GM20000 (cell line): ENCODE measurements at places on chromosomes 4 and X.

GRCh38 chr4:118969359-118969758, 80.7 kb downstream of the SYNPO2 start:
- DNase-seq = no peak

DNA sequence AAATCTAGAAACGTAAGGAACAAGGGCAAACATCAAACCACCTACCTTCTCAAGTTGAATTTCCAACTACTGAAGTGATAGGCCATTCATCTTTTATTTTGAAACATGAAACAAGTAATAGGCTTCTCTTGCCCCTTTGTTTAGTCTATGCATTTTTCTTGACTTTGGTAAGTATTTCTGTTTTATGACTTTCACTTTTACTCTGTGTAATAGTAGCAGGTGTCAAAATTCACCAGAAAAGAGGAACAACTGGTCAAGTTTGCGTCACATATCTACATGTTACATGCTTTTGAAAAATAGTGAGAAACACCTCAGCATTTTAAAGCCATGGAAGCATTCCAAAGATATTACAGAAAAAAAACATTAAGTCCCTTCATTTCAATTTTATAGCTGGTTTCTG, 157.1 kb upstream of the FTHL17 start:
- peak; percentile 30 for DNase-seq

- DNase-seq = no peak
These were observed 36.3 kb downstream of the MGARP start for GRCh38 chr4:139243448-139244365.

DNA sequence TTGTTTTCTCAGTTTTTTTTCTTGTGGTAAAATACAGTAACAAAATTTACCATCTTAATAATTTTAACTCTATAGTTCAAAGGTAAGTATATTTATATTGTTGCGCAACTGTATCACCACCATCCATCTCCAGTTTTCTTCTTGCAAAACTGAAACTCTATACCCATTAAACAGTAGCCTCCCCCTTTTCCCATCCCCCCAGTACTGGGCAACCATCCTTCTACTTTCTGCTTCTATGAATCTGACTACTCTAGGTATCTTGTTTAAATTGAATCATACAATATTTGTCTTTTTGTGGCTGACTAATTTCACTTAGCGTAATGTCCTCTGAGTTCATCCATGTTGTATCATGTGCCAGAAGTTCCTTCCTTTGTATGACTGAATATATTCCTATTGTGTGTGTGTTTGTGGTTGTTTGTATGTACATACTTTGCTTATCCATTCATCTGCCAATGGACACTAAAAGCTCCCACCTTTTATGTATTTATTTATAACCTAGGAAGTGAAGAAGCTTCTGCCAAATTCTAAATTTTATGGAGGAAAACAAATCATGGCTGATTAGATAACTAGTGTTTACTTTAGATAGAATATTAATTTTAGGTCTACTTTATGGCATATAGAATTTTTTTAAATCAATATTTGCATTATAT, 10.0 kb downstream of the ABHD18 start:
- DNase-seq = no peak

- DNase-seq = no peak
These were observed 20.6 kb upstream of the MAML3 start for GRCh38 chr4:140174543-140174942.

- DNase-seq = peak; percentile 5
These were observed 152.0 kb upstream of the FTHL17 start for GRCh38 chrX:31223817-31224216.

- DNase-seq = peak; percentile 14
These were observed 12.5 kb downstream of the KLHL15 start for GRCh38 chrX:24014388-24015018.

GRCh38 chrX:49862093-49862492, 17.2 kb upstream of the USP27X start:
- no peak for DNase-seq

GRCh38 chr4:150264595-150265161, 186.4 kb downstream of the DCLK2 start:
- no peak for DNase-seq

DNA sequence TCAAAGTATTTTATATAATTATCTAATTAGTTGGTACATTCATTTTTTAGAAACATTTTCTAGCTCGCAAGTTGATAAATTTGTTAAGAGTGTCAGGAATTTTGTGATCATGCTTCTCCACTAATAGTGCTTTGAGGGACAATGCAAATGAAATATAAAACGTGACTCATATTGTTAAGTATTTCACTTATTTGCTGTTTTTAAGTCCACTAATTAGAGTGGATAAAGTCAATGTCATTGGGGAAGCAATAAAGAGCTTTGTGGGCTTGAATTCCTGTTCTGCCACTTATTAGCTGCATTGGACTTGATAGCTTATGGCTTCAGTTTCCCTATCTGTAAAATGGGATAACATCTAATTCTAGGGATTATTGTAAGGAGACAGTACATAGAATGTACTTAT, 26.5 kb upstream of the ANAPC4 start:
- no peak for DNase-seq

GRCh38 chr4:113003841-113004240, 45.6 kb upstream of the ANK2 start:
- DNase-seq = no peak

DNA sequence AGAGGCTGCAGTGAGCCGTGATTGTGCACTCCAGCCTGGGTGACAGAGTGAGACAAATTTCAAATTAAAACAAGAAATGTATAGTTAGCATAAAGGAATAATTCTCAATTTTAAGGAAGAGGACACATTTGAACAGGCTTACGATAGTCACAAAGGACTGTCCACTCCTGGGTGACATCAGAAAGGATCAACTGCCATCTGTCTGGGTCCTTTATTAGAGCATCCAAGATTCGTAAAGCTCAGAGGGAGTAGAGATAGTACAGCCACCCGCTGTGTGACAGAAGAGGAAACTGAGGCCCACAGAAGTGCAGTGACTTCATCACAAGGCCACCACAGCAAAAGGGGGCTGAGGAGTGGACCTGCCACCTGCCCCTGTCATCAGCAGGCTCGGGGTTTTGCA, 149.3 kb upstream of the RBPJ start:
- no peak for DNase-seq

- peak; percentile 9 for DNase-seq
These were observed 305.9 kb downstream of the IDS start for GRCh38 chrX:149198980-149199732.

DNA sequence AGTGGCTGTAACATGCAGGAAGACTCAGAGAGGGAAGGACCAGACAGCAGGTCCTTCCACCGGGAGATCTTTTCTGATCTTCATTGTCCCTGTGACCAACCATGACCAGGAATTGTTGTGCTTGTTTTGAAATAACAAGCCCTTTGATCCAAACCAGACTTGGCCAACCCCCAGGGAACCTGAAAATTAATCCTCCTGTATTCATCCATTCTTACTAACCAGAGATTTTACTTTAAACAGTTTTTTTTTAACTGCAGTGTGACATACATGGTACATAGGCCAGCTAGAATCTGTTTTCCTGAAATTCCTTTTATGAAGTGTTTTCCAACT, 4.0 kb downstream of the WFS1 start:
- no peak for DNase-seq

- no peak for DNase-seq
These were observed 25.4 kb downstream of the SORCS2 start for GRCh38 chr4:7217474-7218321.

DNA sequence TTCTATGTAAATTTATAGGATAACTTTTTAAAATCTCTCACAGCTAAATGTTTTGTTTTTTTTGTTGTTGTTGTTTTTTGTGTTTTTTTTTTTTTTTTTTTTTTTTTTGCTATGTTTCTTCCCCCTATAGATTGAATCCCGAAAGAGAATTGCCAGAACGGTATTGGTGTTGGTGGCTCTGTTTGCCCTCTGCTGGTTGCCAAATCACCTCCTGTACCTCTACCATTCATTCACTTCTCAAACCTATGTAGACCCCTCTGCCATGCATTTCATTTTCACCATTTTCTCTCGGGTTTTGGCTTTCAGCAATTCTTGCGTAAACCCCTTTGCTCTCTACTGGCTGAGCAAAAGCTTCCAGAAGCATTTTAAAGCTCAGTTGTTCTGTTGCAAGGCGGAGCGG, 4.1 kb downstream of the BRS3 start:
- no peak for DNase-seq

DNA sequence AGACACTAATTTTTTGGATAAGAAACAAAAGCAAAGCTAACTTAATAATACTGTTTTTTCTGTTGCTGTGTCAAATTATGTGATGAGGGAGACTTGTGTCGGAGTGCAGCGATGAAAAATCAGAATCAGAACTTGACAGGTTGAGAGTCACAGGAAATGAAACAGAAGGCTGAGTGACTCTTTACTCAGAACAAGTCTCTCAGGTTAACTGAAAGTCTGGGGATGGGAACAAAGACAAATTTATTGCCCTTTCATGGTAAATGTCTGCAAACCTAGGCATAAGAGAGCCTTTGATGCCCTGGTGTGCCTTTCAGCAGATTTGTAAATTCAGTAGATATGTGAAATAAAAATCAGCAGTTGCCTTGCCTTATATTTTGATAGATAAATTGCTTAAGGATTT, 96.0 kb downstream of the ADGRL3 start:
- no peak for DNase-seq

DNA sequence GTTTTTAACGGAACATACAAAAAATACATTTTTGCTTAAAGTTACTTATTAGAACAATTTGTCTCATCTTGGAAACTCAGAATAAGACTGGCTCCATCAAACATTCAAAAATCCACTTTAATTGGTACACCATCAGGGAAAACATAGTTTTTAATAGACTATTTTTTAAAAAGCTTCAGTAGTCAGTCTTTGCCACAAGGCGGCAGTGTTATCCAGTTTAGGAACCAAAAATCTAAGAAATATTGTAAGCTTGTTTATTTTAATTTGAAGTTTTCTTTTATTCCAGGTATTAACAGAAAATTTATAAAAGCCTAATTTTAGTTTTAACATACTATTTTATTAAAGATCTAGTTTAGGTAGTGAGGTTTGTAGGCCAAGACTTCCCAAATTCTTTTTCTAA, 107.7 kb downstream of the APOOL start:
- DNase-seq = no peak

- DNase-seq = no peak
These were observed 25.9 kb downstream of the UNC5C start for GRCh38 chr4:95522682-95523530.

- DNase-seq = no peak
These were observed 180.3 kb upstream of the GATB start for GRCh38 chr4:151940926-151941617.

DNA sequence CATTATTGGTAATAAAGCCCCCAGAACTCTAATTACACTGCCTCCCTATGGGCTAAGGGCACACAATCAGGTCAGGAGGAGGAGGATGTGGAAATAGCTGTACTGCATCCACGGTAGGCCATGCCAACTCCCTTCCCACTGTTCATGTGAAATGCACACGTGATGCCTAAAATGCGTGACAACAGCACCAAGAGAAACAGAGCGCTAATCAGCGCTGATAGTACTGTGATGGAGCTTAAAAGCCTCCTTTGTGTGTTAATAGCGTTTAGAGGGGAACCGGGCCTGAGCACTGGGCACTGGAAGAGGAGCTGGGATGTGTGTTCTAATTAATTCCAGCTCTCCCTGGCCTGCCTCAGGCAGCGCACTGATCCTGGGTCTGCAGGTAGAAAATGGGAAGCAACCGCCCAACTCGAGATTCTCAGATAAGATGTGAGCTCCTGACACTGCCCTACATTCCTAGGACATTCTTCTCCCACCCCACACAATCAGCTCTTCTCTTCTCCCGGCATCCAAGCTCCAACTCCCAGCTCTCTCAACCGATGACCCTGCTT, 12.9 kb downstream of the DCTD start:
- DNase-seq = no peak

- DNase-seq = no peak
These were observed 21.8 kb downstream of the KIAA1210 start for GRCh38 chrX:119105826-119106225.

- DNase-seq = no peak
These were observed 557.2 kb upstream of the BOD1L1 start for GRCh38 chr4:14184767-14185166.

GRCh38 chr4:18134111-18134510, 112.6 kb upstream of the LCORL start:
- DNase-seq = no peak

GRCh38 chr4:47642191-47642830, 157.2 kb downstream of the ATP10D start:
- no peak for DNase-seq

DNA sequence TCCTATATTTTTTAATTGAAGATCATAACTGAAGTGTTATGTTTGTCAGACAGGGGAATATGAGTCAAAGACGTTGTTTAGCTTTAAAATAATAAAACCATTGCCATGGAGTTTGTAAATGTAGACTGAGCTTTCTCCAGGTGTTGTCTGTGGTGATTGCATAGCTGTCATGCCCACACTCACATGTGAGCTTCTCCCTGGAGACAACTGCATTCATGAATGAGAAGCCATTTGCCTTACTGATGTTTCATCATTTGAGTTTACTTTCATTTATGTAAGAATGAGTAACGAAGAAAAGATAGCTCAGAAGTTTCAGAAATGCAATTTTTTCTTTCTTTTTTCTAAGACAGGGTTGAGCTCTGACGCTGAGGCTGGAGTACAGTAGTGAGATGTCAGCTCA, 339.1 kb downstream of the GALNTL6 start:
- no peak for DNase-seq

DNA sequence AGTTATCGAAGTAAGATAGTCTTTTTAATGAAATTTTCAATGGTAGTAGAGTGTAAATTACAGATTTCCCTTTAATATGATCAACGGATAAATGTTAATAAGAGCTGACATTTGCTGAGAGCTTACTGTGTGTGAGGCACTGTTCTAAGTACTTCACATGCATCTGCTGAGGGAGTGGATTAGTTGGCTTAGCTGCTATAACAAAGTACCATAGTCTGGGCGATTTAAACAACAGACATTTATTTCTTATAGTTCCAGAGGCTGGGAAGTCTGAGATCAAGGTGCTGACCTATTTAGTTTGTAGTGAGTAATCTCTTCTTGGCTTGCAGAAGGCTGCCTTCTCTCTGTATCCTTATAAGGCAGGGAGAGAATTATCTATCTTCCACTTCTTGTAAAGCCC, 174.3 kb downstream of the CEP135 start:
- DNase-seq = no peak

GRCh38 chrX:19761554-19762295, 125.7 kb downstream of the SH3KBP1 start:
- DNase-seq = no peak

GRCh38 chrX:48492293-48492910, 16.4 kb upstream of the PORCN start:
- DNase-seq = no peak

DNA sequence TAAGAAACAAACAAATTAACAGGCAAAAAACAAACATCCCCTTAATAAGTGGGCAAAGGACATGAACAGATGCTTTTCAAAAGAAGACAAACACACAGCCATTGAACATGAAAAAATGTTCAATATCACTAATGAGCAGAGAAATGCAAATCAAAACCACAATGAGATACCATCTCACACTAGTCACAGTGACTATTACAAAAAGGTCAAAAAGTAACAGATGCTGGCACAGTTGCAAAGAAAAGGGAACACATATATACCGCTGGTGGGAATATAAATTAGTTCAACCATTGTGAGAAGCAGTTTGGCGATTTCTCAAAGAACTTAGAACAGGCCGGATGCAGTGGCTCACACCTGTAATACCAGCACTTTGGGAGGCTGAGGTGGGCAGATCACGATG, 146.1 kb upstream of the NEIL3 start:
- DNase-seq = no peak
